ENCODE measurements at places on chromosomes 7 and 10. TPM values are rescaled to one million over a fixed set of nuclear protein-coding genes. Genes with fewer than 3 reads are reported as not detected.

The STAMBPL1 gene
- total RNA-seq = 10.0 TPM

The ARMH3 gene
- 7.6 TPM for total RNA-seq

The PALS2 gene
- 28.3 TPM for total RNA-seq

The MYPN gene
- total RNA-seq = 131 TPM

The SH2D4B gene
- total RNA-seq = not detected

The EVX1 gene
- total RNA-seq = not detected

The BICC1 gene
- 10.3 TPM for total RNA-seq

The PVRIG gene
- total RNA-seq = not detected

The PKD1L1 gene
- total RNA-seq = 0.10 TPM

The NKX2-3 gene
- not detected for total RNA-seq

The HOXA13 gene
- total RNA-seq = 0.26 TPM

The OR9A2 gene
- not detected for total RNA-seq

The ATG9B gene
- total RNA-seq = 0.11 TPM

The MTERF1 gene
- 10.2 TPM for total RNA-seq

The ZNF680 gene
- total RNA-seq = 40.6 TPM
